ENCODE measurements at places on chromosomes 16 and 17.

- DNase-seq = no peak
These were observed 40.4 kb downstream of the CFDP1 start for GRCh38 chr16:75392906-75393305.

GRCh38 chr17:79019632-79020584 is 4.1 kb upstream of the C1QTNF1 start:
- DNase-seq = no peak

DNA sequence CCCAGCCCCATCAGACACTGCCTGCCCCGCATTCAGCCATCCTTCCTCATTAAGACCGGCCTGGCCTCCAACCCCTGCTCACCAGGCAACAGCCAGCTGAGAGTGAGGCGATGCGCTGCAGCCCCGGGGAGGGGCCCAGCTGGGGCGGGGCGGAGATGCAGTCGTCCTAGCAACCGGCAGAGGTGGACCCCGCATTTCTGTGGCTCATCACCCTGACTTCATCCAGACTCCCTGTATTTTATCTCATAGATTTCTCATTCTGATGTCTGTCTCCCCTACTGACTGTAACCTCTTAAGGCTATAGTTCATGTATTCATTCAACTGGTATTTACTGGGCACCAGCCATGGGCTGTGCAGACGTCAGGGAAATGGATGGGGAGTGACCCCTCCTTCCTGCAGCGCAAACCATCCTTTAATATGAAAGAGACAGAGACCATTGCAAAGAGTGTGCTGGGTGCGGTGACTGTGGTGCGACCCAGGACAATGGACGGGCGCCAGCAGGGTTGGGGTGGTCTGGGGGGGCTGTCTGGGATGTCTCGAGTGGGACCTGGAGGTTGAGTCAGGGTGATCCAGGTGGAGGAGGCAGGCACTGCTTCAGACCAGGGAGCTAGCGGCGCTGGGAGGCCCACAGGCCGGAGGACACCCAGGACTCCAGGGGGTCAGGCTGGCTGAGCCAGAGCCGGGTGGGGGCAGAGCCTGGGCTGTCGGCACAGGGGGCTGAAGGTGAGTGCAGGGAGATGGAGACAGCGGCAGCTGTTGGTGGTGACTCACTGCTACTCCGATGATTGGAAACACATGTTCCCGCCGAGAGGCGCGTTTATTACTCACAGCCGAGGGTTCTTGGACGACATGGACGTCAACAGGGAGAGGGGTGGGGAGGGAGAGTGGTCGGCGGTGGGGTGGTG is 10.5 kb upstream of the TIMP2 start:
- DNase-seq = no peak

- no peak for DNase-seq
These were observed 130.4 kb downstream of the TANC2 start for GRCh38 chr17:63096426-63096825.

- peak; percentile 64 for DNase-seq
These were observed at the start of gene PRRT2 for GRCh38 chr16:29811896-29812665. Gene PRRT2 (plus strand): TSS chr16:29812193. CDS start chr16:29813055, 862 bp downstream.
